Stimulated activated CD8-positive, alpha-beta memory T cell treated with anti-CD3 and anti-CD28 coated beads, Interleukin-15, amount 100 ng/mL, for 48 hours (primary cell): ENCODE measurements at places on chromosomes 7 and 10.

GRCh38 chr10:119061926-119062325 is 18.7 kb downstream of the EIF3A start:
- no peak for DNase-seq

DNA sequence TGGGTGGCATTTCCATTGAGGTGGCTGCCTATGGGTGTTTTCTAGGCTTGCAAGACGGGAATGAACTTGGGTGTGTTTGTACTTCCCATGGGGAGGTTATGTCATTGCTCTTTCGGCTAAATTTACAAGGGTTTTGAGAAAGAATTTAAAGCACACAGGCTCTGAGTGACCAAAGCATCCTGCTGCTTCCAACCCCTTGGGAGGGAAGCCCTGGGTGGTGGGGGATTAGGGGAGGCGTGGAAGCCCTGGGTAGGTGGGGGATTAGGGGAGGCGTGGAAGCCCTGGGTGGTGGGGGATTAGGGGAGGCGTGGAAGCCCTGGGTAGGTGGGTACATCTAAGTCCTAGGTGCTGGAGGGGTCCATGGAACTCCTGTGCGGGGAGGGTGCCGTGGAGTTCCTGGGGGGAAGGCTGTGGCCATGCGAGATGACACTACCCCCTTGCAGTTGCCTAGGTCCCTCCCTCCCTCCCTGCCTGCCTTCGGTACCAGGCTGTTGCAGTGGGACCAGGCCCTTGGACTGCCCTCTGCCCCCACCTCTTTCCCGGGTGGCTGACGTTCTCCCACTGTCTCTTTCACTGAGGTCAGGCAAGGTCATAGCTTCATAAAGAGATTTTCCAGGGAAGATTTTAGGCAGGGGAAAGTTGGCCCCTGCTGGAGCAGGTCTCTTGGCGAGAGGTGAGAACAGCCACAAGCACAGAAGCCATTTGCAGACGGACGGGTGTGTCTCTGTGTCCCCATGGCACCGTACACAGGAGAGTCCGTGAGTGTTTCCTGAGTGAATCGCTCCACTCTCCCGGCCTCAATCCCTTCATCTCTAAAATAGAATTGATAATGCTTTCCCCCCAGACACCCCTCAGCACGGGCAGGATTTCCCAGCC is 19.5 kb downstream of the PRF1 start:
- DNase-seq, result no peak

GRCh38 chr7:44538093-44538797 is 2.9 kb downstream of the NPC1L1 start:
- no peak for DNase-seq

GRCh38 chr10:31888442-31888841 is 40.2 kb downstream of the ARHGAP12 start:
- no peak for DNase-seq

GRCh38 chr7:77504951-77505350 is 32.1 kb upstream of the PTPN12 start:
- DNase-seq, result no peak

DNA sequence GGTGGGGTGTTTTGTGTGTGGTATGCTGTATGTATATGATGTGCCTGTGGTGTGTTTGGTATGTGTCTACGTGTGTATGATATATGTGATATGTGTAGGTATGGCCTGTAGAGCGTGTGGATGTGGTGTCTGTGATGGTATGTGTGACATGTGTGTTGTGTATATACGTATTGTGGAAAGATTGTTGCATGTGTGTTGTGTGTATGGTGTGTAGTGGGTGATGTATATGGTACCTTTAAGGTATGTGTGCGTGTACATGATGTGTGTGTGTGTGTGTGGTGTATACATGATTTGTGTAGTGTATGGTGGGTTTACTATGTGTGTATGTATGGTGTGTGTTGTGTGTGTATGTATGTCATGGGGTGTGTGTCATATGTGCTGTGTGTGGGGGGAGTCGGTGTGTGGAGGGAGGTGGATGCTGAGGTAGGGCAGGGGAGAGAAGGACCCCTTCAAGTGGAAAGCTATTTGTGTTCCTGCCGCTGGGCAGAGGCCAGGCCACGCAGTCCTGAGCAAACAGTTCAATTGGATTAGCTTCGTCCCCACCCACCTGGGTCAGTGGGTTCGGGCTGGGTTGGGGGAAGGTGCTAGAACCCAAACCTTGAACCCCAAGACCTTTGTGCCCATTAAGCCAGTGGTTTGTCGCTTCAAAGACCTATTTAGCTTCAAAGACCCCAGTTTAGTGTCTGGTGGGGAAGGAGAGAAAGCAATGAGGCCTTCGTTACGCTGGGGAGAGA is 1.9 kb upstream of the TRPV6 start:
- DNase-seq, result no peak

- DNase-seq, result no peak
These were observed 10.3 kb upstream of the CNTNAP2 start for GRCh38 chr7:146106319-146106718.

- no peak for DNase-seq
These were observed 275.4 kb upstream of the NEBL start for GRCh38 chr10:21172542-21172929.

GRCh38 chr10:21261842-21262294 is 263.6 kb downstream of the SKIDA1 start:
- DNase-seq, result no peak

DNA sequence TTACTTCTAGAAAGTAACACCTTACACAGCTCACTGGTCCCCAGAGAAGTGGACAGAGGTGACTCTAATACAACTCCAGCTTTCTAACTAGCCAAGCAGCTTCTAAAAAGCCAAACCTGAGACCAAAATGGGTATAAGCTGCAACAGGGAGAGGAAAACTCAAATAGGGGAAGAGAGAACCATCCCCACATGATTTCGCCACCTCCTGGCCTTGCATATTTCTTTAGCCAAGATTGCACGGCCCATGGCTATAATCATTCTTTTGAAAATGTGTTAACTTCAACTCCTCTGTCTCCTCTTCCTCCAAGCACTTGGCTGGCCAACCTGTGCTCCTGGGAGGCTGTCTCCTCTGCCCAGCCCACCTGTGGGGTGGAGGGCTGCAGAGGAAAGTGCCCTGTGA is 28.7 kb downstream of the NUP42 start:
- DNase-seq, result no peak

DNA sequence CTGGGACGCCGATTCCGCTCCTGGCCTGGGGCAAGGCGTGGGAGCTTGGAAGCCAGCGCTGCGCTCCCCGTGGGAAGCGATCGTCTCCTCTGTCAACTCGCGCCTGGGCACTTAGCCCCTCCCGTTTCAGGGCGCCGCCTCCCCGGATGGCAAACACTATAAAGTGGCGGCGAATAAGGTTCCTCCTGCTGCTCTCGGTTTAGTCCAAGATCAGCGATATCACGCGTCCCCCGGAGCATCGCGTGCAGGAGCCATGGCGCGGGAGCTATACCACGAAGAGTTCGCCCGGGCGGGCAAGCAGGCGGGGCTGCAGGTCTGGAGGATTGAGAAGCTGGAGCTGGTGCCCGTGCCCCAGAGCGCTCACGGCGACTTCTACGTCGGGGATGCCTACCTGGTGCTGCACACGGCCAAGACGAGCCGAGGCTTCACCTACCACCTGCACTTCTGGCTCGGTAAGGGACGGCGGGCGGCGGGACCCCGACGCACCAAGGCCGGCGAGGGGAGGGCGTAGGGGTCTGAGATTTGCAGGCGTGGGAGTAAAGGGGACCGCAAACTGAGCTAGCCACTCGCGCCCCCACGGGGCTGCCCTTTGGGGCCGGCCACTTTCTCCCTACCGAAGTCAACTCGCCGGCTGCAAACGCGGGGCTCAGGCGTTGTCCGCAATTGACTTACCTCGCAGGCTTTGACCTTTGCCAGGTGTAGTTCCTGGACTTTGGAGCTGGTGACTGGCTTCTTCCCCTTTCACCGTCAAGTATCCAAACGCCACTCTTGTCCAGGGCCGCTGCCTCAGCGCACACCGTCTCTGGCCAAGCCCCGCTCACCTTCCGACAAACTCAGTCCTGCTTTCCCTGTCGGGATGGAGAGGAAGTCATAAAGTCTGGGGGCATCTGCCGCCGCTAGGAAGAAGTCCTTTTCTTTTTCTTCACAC is at the start of gene SCIN:
TSS of gene SCIN (plus strand) at position 187 of the 928 bp plus-strand sequence. CDS start at position 254, 67 bp downstream.
- DNase-seq, result no peak

- DNase-seq, result no peak
These were observed 63.8 kb downstream of the CHST15 start for GRCh38 chr10:124029559-124029958.

DNA sequence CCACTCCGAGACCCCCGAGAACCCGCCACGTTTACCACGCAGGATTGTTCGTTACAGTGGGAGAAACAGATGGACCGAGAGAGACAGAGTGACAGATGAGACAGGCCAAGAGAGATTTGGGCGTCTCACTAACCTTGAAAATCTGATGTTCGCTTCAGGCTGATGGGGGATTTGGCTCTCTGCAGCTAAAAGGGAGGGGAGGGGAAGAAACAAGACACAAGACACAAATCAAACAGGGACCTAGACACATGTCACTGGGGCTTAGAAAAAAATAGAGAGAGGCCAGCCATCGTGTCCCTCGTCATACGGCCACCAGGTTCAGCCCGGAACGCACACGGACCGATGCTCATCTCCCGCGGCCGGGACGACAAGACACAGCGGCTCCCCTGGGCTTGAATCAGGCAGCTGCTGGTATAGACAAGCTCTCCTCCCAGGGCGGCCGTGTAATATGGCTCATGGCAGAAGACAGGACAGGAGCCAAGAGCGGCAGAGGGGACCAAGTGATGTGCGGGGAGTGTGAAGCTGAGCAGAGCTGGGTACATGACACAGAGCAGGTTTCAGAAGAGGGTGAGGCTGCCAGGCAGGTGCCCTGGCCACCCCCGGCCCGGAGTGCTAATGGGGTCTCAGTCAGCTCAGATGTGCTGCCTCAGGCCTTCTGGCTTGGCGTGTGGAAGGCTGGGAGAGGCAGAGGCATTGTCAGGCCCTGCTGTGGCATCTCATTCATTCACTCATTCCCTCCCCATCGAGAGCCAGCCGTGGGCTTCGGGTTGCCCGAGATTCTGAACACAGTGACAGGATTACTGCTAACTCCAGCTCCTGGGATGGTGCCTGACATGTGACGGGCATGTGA is 88.5 kb upstream of the GNA12 start:
- no peak for DNase-seq

DNA sequence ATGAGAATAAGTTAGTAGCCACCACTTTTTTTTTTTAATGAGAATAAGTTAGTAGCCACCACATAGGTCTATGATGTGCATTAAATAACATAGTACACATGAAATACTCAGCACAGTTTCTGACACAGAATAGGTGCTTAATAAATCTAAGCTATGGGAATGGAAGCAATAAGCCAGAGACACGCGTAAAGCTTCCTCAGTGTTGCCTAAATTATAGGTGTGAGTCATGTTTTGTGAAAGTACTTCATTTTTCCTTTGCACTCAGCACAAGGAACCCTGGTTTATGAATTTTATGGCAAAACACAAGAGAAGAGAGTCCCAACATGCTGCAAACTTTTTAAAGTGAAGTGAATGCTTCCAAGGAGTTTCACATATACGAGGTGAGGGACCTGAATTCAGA is 267.4 kb downstream of the RNLS start:
- no peak for DNase-seq

DNA sequence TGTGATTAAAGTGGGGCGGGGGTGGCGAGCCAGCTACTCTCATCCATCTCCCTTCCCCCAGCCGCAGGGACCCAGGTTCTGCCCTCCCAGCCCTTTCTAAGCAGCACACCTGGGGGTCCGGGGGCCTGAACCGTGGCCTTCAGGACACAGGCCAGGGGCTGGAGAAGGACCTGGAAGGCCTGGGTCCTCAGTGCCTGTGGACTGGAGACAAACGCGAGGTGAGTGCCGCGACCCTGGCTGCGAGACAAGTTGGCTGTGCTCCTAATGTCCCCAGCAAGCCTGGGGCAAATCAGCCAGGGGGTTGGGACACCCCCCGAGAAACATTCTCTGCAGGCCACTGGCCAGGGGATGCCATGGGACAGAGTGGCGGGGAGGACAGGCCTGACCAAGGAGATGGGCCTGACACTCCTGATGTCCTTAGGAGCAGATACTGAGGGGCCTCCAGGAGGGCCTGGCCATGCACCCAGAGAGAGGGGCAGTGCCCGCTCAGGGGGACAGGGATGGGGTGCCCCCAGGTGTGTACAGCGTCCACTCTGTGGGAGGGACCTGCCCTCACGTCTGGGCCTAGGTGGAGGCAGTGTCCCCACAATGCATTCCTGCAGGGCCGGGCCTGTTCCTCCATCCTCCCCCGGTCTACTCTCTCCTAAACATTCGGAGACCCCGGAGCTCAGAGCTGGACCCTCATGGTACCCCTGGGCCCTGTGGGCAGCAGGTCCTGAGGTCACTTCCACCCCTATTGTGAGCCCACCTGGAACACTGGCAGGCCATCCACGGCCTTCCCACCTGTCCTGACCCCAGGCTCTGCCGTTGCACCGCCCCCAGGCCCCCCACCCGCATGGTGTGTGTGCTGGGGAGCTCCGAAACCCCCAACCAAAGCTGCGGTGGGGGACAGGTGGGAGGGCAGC is 13.1 kb downstream of the BRAT1 start:
- DNase-seq, result no peak

GRCh38 chr10:99661377-99661763 is 2.1 kb downstream of the ENTPD7 start:
- no peak for DNase-seq

- no peak for DNase-seq
These were observed 94.3 kb downstream of the PTEN start for GRCh38 chr10:87957702-87958101.

DNA sequence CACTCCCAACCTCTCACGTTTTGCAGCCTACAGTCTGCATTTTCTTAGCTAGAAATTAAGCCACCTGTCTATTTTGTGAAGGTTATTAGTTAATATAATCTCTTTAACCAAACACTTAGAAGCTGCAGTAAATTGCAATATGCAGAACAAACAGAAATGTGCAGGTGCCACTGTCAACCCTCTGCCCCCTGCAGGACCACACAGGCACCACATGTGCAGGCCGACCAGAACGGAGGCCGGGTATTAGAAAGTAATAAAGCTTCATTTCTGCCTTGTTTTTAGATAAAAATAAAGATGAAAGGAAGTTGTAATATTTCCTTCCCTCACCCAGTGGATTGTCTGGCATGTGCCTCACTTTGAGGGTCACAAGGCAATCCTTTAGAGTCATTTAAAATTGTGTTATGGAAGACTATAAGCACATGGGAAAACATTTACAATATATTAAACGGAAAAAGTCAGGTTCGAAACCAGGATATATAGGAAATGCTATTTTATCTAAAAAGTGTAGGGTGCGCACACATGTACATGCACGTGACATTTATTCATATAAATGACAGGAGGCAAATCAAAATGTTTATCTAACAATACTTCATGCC is 158.2 kb downstream of the ARHGAP12 start:
- peak; percentile 18 for DNase-seq

- no peak for DNase-seq
These were observed 123.1 kb upstream of the EEPD1 start for GRCh38 chr7:36029853-36030515.

GRCh38 chr7:135729230-135729629 is 1.2 kb upstream of the SLC13A4 start:
- DNase-seq, result no peak
